ENCODE measurements at places on chromosomes 4 and X.

DNA sequence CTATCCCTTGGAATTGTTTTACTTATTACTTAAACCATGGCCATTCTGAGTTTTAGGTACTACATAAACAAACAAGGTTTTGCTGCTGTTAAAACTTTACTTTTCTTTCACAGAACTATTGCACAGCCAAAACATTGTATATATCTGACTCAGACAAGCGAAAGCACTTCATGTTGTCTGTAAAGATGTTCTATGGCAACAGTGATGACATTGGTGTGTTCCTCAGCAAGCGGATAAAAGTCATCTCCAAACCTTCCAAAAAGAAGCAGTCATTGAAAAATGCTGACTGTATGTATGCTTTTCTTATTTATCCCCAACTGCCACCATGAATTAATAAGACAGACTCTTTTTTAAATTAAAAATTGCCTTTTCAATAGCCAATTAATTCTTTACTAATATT is 69.8 kb downstream of the CCKAR start:
- DNase-seq = no peak

- DNase-seq = no peak
Measured at GRCh38 chr4:69524706-69525105, 29.0 kb upstream of the UGT2B4 start.

DNA sequence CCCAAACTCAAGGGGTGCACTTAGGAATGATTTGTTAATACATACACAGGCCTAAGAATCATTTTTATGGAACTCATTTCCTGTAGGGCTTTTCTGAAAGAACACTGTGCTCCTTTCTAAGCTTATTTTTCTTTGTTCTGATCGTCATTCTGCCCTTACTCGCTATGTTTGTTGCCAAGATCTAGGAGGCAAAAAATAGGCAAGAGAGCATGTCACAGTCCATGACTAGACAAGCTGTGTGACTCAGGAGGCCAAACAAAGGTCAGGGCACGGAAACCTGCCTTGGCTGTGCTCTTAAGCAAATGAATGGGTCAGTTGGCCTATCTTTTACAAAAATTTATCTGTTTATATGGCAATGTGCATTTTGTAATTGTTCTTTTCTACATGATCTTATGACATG is 42.5 kb upstream of the C1GALT1C1 start:
- no peak for DNase-seq

- DNase-seq = no peak
Measured at GRCh38 chrX:23851544-23851943, 56.2 kb downstream of the APOO start.

DNA sequence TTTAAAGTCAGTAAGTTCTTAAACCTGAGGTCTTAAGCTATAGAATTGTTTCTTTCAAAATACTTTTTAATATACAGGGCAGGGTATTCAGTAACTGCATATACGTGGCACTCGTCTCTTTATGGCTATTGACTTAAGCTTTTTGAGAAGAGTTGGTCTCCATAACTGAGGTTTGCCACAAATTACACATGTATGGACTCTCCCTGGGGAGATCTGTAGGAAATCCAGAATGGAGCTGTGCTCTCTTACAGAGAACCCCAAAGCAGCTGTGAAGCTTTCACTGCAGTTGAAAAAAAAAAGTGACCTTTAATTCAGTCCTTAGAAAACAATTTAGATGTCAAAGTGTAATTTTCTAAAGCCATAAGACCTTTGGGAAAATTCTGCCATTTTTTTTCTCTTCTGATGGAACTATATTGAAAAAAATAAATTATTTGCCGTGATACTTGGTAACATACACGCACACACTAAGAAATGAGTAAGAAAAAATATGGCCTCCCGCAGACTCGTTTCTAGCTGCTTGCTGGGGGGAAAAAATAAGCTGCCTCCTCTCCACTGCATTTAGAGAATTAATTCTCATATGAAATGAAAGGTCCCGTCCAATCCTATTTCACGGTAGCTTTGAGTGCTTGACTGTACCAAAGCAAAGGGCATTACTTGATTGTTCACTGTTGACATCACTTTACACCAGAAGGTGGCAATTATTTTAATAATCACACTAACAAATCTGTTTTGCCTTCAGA is 159.4 kb upstream of the TENM3 start:
- no peak for DNase-seq

- no peak for DNase-seq
Measured at GRCh38 chrX:143570782-143571181, 53.5 kb upstream of the SPANXN3 start.

GRCh38 chr4:183142571-183143550 is 43.8 kb downstream of the WWC2 start:
- no peak for DNase-seq

- no peak for DNase-seq
Measured at GRCh38 chr4:103948244-103949018, 228.6 kb upstream of the TACR3 start.

GRCh38 chr4:159159611-159160010 is 56.7 kb downstream of the RAPGEF2 start:
- DNase-seq = no peak

- peak; percentile 50 for DNase-seq
Measured at GRCh38 chrX:72304877-72305276, 837 bp downstream of the CITED1 start.
